Fibroblast of skin of left biceps (primary cell): ENCODE measurements at places on chromosomes 3 and 15.

DNA sequence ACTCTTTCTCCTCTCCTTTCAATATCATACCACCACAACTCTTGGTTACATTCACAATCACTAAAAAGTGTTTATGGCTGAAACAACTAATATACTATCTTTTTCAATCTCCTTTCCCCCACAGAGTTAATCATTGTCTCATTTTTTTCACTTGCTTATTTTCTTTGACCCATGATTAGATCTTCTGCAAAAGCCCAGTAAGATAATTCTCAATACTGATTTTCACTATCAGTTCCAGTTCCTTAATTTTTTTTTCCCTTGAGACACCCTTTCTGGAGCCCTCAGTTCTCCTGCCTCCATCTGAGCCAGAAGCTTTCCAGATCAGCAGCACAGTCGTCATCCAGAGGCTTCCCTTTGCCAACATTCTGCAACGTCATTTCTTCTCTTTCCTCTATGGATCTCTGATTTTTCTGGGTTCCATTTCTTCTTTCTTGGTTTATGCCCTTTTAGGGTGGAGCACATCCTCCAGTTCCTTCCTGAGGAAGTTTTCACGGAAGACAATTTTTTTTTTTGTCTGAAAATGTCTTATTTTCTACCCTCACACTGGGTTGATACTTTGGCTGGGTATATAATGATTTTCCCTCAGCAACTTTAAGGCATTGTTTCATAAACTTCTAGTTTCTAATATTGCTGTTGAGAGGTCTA lies 88.7 kb upstream of the C15orf39 start:
- DNase-seq: no peak

DNA sequence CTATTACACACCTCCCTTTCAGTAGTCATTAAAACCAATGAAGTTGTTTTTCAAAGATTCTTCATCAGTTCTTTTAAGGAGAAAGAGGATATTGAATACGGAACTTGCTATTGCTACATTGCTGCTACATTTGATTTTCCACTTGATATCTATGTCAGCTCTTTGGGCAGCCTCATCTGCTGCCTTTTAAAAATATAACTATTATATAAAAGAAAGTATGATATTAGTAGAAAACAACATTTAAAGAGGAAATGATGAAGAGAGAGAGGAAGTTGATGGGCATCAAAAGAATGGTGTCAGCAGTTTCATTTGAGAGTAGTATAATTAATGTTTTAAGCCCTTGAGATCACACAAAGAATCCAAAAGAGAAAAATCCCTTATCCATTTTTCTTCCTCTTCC lies 171.4 kb downstream of the NFKBIZ start:
- DNase-seq: no peak

GRCh38 chr3:47015151-47015550 lies 35.7 kb downstream of the NBEAL2 start:
- DNase-seq: no peak

DNA sequence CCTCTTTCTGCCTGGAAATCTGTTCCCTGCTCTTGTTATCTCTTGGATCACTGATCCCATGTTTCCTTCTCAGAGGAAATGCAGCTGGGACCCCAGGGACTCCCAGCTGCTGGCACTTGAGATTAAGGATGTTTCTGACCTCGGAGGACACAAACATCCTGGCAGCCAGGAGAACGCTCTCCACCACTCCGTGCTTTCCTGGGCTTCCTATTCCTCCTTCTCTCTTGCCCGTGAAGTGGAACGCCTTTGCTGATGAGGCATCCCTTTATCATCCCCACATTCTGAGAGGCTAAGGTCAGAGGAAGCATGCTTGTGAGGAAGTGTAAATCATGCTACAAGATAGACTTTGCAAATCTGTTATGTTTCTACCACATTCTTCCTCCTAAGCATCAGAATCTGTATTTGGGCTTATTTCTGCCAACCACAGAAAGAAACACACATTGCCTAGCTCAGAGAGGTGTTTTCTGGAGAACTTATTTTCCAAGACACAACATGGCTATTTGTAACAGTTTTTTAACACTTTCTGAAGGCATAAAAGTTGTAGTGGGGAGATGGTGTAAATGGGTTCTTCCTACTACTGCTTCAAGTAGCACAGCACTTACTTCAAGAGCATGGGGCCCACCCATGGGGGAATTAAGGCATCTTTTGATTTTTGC lies 25.6 kb upstream of the LDHAL6B start:
- no peak for DNase-seq

DNA sequence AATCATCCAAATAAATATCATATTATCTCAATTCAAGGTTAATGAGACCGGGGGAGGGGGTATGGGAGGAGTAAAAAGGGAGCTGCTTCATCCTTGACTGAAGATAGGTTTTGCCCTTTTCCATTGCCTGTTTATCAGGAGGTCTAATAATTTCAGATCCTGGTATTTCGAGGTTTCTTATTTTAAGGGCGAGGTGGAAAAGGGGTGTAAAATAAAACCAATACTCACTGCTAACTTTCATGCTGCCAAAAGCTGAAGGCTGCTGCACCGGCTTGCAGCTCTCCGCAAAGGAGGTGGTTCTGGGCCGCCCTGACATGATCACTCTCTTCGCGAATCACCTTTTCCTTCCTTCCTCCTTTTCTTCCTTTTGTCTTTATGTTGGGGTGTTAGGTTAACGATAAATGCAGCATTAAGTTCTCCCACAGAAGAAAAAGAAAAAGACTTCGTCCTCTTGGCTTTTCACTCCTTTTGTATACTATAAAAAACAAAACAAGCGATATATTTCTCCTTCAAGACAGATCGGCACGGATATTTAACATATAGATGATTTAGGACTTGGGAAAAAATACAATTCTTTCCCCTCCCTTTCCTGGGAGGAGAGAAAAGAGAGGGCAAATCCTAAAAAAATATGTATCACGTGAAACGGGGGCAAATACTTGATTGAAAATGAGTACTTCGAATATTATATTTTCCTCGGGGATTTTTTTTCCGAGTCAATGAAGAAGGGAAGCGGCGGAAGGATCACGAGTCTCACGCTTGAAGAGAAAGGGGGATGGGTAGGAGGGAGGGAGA lies 932 bp downstream of the GSK3B start:
- peak; percentile 68 for DNase-seq

DNA sequence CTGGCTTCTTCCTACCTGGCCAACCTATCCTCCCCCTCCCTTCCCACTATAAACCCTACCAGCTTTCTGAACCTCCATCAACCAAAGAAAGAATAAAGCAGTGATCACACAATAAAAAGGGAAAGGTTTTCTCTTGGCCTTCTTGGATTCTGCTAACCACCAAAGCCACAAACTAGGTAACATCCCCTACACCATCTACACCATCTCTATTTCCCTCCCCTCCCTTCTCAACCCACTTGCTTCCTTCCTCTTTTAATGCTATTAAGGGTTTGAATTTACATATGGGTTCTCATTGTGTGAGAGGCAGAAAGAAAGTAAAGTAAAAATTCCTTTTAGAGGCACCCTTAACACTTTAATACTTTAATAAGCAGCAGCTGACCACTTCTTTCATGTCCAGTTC lies 25.8 kb upstream of the RSL24D1 start:
- no peak for DNase-seq

DNA sequence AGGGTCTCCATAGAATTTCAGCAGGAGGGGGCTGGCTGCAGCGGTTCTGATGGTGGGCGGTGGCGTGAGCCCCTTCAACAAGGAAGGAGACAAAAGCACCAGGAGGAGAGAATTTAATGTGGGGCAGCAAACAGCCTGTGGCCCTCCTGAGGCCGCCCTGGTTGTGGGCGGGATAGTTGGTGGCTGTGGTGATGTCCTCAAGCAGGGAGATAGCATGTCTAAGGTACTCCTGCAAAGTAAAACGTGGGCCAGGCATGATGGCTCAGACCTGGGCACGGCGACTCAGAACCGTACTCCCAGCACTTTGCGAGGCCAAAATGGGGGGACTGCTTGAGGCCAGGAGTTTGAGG lies 94.0 kb downstream of the LRRK1 start:
- no peak for DNase-seq
